CD4-positive, alpha-beta T cell (primary cell): ENCODE measurements at places on chromosomes 3 and 15.

DNA sequence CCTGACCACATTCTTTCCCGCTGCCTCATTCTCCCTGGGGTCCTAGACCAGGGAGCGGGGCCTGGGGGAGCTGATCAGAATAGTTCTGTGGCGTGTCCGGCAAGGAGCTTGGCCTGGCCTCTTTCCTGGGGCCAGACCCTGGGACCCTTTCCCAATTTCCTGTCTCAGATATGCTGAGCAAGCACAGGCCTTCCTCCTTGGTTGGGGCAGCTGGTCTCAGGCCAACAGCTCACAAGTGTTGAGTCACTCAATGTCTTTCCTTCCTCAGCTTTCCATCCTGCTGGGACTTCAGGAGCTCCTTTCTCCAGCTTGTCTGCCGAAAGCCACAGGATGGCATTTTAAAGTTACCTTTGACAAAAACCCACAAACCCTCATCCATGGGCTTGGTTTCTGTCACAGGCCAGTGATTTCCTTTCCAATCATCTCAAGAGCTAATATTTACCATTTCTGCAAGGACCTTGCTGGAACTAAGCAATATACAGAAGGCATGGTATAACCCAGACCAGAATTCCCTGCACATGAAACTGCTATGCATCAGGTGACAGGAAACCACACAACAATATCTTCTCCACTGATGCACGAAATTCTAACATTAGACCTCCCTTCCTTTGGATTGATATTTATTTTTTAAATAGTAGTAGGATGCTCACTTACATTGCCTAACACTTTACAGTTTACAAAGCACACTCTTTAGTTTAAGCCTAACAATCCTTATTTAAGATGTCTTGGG is 19.5 kb upstream of the TIMP4 start:
- DNase-seq, result no peak

DNA sequence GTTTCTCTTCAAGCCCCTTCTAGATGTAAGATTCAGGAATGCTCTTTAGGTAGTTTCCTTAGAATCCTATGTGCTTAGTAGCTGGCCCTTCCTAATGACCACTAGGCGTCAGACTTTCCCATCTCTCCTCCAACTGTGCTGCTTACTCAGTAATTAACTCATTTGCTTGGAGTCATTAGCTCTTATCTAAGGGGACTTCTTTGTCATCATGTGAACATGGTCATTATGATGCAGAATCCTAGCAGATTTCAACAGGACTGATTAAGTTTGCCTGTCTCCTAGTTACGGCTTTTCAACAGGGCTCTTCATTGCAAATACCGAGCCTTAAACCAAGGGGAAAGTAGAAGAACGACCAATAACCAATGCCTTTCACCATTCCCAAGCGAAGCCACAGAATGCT is 46.4 kb downstream of the GJD2 start:
- DNase-seq, result no peak

DNA sequence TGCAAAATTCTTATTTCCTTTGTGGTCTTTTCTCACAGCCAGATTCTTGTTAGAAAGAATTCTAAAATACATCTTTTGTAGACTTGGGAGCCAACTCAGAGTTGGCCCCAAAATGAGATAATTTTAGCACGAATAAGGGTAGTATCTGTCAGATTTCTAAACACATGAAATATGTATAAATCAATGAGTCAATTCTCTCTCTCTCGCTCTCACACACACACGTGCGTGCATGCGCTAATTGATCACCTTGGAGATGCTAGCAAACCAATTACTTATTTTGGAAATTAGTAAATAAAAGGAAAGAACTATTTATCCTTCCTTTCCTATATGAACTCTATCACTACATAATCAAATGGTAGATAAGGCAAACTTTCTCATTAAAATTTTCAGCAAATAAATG is 32.9 kb upstream of the PIK3R4 start:
- no peak for DNase-seq

GRCh38 chr3:71194785-71195184 is 388.7 kb downstream of the FOXP1 start:
- no peak for DNase-seq

DNA sequence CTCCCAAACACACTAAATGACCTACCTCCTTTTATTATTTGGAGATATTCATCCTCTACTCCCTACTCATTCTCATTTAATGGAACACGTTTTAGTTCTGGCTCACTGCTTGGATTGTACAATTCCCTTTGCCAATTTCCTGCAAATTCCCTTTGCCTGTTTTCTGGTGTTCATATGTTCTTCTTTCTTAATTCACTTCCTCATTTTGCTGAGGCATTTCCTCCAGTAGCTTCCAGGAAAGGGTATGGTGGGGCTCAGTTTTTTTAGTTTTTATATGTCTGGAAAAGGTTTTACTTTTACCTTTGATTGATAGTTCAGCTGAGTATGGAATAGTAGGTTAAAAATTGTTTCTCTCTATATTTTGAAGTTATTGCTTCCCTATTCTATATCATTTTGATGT is 143.6 kb upstream of the GOLIM4 start:
- DNase-seq, result no peak

- DNase-seq, result no peak
These were observed 23.8 kb upstream of the ANXA2 start for GRCh38 chr15:60421544-60421943.

- DNase-seq, result no peak
These were observed 423.6 kb upstream of the ARL6 start for GRCh38 chr3:97340940-97341339.

DNA sequence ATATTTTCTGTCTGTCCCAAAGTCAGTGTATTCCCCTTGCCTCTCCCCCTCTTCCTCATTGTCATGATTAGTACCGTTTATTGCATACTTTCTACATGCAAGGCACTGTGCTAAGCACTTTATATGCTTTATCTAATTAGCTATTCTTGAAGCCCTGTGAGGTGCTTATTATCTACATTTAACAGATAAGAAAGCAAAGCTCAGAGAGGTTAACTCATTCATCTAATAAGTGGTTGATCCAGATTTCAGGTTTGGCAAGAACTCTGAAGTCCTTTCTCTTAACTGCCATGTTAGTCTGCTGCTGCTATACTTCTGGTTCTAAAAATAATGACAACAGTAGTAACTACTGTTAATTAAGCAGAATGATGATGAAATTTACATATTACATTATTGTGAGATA is 13.5 kb downstream of the IQGAP1 start:
- no peak for DNase-seq

GRCh38 chr15:45274636-45275380 is 22.8 kb downstream of the SLC28A2 start:
- no peak for DNase-seq

DNA sequence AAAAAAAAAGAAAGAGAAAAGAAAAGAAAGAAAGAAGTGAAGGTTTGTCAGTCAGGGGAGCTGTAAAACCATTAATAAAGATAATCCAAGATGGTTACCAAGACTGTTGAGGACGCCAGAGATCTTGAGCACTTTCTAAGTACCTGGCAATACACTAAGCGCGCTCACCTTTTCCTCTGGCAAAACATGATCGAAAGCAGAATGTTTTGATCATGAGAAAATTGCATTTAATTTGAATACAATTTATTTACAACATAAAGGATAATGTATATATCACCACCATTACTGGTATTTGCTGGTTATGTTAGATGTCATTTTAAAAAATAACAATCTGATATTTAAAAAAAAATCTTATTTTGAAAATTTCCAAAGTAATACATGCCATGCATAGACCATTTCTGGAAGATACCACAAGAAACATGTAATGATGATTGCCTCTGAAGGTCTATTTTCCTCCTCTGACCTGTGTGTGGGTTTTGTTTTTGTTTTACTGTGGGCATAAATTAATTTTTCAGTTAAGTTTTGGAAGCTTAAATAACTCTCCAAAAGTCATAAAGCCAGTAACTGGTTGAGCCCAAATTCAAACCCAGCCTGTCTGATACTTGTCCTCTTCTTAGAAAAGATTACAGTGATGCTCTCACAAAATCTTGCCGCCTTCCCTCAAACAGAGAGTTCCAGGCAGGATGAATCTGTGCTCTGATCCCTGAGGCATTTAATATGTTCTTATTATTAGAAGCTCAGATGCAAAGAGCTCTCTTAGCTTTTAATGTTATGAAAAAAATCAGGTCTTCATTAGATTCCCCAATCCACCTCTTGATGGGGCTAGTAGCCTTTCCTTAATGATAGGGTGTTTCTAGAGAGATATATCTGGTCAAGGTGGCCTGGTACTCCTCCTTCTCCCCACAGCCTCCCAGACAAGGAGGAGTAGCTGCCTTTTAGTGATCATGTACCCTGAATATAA is 2.0 kb downstream of the B2M start:
- DNase-seq, result no peak

GRCh38 chr3:58021962-58022361 is 13.7 kb downstream of the FLNB start:
- no peak for DNase-seq

GRCh38 chr3:8443829-8444791 is 57.5 kb upstream of the LMCD1 start:
- DNase-seq, result no peak

GRCh38 chr3:110390372-110390771 is 681.2 kb upstream of the NECTIN3 start:
- no peak for DNase-seq

DNA sequence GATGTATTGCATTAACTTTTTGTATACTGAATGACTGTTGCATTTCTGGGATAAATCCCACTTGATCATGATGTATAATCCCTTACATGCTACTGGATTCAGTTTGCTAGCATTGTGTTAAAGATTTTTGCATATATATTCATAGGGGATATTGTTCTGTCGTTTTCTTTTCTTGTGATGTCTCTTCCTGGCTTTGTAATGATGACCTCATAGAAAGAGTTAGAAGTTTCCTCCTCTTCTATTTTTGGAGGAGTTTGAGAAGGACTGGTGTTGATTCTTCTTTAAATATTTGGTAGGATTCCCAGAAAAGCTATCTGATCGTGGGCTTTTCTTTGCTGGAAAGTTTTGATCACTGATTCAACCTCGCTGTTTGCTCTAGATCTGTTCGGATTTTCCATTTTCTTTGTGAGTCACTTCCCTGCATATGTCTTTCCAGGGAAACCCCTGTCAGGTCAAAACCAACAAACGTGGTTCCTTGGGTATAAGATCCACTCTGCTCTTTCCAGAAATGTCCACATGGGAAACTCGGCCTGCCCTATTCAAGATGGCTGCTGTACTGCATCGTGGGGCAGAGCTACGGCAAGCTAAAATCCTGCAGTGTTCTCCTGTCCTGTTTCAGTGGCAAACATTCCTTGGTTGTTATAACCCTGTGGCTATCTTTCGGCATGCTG is 120.4 kb downstream of the GABRG3 start:
- DNase-seq, result no peak

DNA sequence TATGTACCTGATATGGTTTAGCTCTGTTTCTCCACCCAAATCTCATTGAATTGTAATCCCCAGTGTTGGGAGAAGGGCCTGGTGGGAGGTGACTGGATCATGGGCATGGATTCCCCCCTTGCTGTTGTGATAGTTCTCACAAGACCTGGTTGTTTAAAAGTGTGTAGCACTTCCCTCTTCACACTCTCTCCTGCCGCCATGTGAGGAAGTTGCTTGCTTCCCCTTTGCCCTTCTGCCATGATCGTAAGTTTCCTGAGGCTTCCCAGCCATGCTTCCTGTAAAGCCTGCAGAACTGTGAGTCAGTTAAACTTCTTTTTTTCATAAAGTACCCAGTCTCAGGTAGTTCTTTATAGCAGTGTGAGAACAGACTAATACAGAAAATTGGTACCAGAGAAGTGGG is 93.1 kb downstream of the C3orf70 start:
- DNase-seq, result no peak

DNA sequence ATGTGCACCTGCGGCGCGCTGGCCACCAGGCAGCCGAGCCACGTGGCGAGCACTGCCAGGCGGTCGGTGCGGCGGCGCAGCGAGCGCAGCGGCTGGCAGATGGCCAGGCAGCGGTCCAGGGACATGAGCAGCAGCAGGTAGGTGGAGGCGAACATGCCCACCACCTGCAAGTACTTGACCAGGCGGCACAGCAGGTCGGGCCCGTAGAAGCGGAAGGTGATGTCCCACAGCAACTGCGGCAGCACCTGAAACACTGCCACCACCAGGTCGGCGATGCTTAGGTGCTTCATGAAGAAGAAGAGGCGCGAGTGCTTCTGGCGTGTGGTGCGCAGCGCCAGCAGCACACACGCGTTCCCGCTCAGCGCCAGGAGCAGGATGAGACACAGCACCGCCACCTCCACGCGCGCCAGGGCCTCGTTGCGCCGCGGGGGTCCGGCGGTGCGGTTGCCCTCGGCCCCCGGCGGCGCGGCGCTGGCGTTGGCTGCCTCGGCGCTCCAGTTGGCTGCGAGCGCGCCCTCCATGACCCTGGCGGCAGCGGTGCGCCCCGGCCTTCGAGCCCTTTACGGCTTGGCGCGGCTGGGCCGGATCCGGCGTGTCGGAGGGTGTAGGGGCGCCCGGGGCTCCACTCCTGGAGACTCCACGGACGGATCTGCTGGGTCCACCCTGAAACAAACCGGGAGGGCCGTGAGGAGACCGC is 1.6 kb downstream of the OXTR start:
- DNase-seq, result no peak

- DNase-seq, result no peak
These were observed 18.5 kb downstream of the GORASP1 start for GRCh38 chr3:39088889-39089288.

- no peak for DNase-seq
These were observed 103.0 kb downstream of the P3H2 start for GRCh38 chr3:190017521-190018288.

DNA sequence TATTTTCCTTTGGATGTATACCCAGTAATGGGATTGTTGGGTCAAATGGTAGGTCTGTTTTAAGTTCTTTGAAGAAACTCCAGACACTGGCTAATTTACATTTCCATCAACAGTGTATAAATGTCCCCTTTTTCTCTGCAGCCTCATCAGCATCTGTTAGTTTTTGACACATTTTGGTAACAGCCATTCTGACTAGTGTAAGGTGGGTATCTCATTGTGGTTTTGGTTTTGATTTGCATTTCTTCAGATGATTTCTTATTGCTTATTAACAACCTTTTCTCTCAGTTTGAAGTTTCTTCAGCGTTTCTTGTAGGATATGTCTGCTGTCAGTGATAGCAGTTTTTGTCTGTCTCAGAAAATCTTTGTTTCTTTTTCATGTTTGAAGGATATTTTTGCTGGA is 15.4 kb downstream of the GALK2 start:
- no peak for DNase-seq

DNA sequence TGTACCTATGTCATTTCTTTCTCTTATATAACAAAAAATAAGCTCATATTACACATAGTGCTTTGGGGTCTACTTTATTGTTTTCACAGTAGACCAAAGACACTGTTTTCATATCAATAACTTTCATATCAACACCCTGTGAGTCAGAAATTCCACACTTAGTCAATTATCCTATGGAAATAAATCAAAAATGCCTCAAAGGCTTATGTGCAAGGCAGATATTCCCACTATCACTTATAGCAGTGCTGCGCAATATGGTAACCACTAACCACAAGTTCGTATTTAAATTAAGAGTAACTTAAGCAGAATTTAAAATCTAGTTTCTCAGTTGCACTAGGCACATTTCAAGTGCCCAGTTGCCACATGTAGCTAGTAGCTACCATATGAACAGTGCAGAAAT is 15.9 kb downstream of the SCG3 start:
- no peak for DNase-seq

GRCh38 chr3:161420746-161421145 is 49.4 kb upstream of the SPTSSB start:
- DNase-seq, result no peak

GRCh38 chr3:109888026-109888425 is 550.7 kb upstream of the DPPA4 start:
- no peak for DNase-seq
